ENCODE measurements at places on chromosomes 5 and 9. TPM values are rescaled to one million over a fixed set of nuclear protein-coding genes. Genes with fewer than 3 reads are reported as not detected.

The SPINK4 gene
- 4.5 TPM for total RNA-seq

The GFRA3 gene
- total RNA-seq = not detected

The INSL4 gene
- total RNA-seq = not detected

The ANKRD18A gene
- total RNA-seq = 0.62 TPM

- DNase-seq = no peak
Observed at GRCh38 chr5:159393854-159394274, 63.6 kb upstream of the IL12B start.

- no peak for DNase-seq
Observed at GRCh38 chr5:136710834-136711233, 345.5 kb upstream of the TRPC7 start.

DNA sequence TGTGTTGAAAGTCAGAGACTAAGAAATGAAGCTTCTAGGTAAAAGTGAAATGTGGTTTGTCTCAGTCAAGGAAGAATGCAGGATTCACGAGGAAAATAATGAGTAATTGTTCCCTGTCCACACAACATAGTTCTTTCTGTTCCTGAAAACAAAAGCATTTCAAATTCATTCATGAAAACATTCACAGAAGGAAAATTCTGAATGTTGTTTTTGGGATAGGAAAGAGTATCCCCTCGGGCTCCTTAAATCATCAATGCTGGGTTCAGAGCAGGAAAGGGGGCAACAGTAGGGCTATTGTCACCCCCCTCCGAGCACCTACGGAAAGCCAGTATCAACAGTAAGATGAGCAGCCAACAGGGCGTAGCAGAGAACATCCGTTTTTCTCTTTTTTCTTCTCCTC is 769.9 kb upstream of the ADAMTS16 start:
- no peak for DNase-seq

DNA sequence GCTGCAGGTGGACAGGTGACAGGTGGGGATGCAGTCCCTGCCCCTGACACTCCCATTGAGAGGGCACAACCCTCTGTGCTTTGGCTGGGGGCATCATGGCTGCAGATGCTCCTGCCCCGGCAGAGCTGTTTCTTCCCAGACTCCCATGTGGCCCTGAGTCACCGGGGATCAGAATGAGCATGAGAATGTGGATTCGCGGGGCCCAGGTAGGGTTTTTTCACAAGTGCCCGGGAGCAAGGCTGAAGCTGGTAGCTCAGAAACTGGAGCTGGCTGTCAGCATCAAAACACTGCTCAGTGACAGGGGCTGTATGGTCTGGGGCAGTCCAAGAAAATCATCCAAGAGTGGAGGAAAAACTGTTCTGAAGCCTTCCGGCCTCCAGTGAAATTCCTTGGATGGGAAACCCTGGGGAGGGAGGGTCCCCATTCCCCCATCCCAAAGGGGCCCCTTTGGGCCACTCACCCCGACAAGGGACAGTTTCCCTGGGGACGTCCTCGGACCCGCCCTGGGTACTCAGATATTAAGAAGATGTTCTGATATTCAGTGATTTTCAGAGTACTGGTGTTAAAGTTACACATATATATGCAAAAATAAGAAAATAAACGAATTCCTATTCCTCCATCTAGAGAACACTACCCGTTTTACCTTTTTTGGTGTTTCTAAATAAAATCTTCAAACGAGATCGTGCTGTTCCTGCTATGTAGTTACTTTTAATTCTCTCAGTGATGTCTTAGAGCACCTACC is 120.1 kb upstream of the LPCAT1 start:
- DNase-seq = no peak

- DNase-seq = no peak
Observed at GRCh38 chr9:114834386-114834785, 28.5 kb upstream of the TNFSF15 start.
